Progenitor cell of endocrine pancreas (in vitro differentiated cells): ENCODE measurements at places on chromosomes 4 and X.

- DNase-seq, result no peak
Observed at GRCh38 chr4:118850488-118851173, 14.7 kb upstream of the SEC24D start.

- DNase-seq, result no peak
Observed at GRCh38 chrX:123859409-123859845, 426 bp upstream of the XIAP start.

DNA sequence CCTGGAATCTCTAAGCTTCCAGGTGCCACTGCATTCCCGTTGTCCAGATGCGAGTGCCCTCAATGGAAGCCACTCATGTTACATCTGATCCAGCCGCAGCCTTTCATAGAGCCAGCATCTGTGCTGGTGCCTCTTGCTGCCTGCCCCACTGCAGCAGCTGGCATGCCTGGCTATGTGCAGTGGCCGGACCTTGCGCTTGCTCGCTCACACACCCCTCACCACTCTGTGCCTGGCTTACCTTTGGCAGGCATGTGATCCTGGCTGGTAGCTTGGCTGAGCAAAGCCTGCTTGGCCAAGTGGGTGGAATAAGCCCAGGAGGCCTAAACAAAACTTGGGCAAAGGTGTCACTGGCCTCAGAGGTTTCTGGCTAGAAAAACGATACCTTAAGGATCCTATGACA is 59.5 kb upstream of the CDKN2AIP start:
- no peak for DNase-seq

- no peak for DNase-seq
Observed at GRCh38 chr4:4994312-4995097, 24.8 kb downstream of the CYTL1 start.

- no peak for DNase-seq
Observed at GRCh38 chr4:53732661-53733060, 141.4 kb upstream of the LNX1 start.

DNA sequence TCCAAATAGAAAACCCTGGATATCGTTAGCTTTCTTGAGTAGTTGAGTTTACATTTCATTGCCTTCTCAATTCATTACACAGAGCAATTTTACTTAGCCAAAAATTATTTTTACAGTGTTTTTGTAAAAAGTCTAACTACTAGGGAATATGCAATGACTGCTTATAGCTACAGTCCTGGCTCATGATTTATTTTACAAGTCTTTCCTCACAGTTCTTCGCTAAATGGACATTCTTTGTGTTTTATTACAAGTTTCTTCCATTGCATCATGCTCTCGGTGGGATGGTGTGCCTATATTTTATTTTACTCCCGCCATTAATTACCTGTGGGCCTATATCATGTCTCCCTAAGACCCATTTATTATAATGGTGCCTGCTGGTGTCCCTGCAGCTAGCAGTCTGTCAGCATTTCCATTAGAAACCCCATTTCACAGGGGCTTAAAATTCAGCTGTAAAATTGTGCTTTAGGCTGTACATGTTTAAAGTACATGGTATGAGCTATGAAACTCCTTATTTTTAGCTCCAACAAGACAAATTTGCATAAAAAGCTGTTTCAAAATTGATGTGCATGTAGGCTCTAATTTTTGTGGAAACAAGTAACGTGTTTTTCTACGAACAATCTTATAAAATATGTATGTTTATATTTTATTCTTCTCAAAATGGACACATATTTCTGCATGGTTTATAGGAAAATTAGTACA is 227.4 kb downstream of the SLC7A11 start:
- DNase-seq, result no peak

DNA sequence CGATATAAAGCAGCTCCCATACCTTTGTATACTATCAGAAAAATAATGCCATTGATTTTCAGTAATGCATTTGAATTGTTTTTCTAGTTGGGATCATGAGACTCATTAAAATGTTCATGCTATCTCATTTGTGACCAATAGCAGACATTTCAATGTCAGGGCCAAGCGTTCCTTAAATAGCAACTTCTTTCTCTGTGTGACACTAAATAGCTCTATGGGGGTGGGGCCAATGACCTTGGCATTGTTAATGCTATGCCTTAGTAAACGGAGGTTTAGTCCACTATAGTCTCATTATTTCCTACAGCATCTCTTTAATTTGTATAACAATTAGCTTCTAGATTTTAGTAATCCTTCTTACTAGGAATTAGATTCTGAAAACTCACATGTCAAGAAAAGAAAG is 48.6 kb upstream of the ARHGAP24 start:
- no peak for DNase-seq

DNA sequence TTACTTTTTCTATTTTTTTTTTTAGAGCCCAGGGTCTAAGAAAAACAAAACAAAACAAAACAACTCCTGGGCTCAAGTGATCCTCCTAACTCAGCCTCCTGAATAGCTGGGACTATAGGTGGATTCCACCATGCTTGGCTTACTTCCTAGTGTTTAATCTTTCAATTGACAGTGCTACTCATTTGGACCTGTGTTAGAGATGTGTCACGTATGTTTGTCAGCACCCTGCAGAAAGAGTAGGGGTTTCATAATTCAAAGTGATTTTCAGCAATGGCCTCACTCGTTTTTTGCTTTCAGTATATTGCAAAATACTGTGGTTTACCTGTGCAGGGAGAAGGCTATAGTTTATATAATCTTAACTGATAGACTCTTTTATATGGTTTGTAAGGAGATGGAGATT is 71.6 kb upstream of the TEX13D start:
- DNase-seq, result no peak

GRCh38 chr4:42523066-42523718 is 125.9 kb downstream of the SHISA3 start:
- DNase-seq, result no peak

- DNase-seq, result no peak
Observed at GRCh38 chr4:109672169-109672930, 30.9 kb downstream of the CASP6 start.

DNA sequence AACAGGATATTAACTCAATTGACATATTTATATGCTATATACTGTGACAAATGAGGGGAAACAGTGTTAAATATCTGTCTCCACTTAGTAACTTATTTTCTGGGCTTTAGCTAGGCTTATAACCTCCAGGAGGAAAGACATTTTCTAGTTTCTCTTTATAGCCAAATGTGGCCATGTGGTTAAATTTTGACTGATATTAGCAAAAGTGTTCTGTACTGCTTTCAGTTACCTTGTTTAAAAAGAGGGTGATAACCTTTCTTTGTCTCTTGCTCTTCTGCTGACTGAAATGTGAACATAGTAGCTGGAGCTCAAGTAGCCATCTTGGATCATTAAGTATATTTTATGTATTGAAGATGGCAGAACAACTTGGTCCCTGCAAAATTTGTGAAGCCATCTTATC is 253.7 kb downstream of the PDHA2 start:
- DNase-seq, result no peak

DNA sequence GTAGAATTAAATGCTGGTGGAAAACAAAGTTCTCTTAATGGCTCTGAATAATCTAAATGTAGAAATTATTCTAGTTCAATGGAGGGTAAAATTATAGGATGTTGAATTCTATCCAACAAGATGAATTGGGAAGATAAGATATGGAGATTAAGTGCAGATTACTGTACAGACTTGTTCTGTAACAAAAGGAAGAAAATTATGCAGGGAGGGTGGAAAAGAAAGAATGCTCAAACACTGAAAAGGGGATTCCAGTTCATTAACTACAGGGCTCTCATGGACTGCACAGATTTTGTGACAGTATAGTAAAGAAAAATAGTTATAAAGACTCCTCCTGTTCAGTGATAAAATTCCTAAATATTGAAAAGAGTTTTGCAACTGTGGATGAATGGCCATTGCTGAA is 1794.0 kb upstream of the PCDH7 start:
- DNase-seq, result no peak

- no peak for DNase-seq
Observed at GRCh38 chr4:4402966-4403365, 16.1 kb downstream of the NSG1 start.

- DNase-seq, result no peak
Observed at GRCh38 chr4:10095296-10095991, 21.2 kb downstream of the WDR1 start.

DNA sequence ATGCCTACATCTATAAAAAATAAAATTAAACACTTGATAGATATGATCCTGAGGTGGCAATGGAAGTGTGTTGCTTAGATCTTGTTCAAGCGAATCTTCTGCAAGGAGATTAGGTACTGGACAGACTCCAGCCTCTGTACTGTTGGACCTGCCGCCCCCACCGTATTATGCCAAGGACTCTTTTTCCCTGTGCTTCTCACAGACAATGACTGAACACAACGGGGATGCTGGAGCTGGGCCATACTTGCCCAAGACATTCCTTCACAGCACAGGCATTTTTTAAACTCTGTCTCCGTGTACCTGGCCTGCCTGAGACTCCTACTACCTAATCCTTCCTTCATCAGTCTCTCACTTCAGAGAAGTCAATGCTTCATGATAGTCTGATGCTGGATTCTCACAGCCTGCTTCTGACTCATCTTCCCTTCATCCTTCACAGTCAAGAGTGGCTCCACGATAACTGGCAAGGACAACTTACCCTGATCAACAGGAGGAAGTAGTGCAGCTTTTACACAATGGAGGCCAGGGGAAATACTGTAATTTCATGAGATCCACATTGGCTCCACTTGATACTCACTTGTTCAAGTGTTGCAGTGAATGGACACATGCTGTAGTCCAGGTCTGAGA is 754.6 kb upstream of the AGA start:
- no peak for DNase-seq

DNA sequence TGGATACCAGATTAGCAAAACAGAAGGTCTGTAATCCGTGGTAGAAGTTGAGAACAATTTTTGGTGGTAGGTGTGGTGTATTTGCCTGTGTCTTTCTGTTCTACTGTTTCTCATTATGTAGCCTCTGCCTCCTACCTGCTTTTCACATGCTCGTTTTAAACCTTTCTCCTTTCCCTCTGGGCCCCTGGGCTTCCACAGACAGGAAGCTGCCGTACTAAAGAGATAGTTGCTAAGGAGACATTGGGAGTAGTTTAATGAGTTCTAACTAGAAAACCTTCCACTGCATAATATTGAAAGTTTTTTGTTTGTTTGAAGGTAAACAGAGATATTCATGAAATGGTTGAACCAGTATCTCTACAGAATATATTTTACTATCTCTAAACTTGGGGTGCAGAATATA is 107.8 kb downstream of the STOX2 start:
- DNase-seq, result no peak

DNA sequence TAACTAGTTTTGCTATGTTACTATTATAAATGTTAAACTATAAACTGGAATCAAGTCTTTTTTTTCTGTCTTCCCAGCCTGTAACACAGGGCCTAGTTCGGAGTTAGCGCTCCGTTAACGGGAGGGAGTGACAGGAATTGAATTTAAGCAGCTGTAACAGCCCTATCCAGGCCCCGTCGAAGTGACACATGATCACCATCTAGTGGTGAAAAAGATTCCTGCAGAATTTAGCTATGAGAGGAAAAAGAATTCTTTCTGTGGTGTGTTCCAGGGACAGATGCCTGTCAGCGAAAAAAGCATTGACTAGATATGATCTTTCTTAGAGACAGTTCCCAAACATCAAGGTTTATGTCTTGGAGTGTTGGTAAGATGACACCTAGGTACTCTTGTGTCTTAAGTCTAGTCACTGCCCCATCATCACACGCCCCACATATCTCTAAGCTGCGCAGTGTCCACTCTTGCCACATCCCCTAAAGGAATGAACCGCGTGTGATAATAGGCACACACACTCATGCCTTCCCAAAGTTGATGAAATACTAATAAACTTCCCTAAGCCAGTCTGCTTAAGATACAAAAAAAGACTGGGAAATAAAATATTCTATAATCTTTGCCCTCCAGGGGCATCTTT is 2.1 kb downstream of the GAB3 start:
- DNase-seq, result no peak

DNA sequence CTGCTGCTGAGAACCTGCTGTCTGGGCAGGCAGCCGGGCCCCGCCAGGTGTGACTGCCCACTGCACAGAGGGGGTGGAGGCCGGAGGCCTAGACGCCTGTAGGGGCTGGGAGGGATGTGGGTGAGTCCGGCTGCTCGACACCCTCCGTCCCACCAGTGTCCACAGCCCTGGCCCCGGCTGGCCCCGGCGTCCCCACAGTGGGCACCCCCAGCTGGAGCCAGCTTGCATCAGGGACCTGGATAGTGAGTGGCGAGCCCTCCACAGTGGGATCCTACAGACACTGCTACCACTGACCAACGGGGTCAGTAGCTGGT is 34.7 kb upstream of the SPON2 start:
- DNase-seq, result no peak

GRCh38 chr4:42845586-42845985 is 46.9 kb upstream of the GRXCR1 start:
- DNase-seq, result no peak

DNA sequence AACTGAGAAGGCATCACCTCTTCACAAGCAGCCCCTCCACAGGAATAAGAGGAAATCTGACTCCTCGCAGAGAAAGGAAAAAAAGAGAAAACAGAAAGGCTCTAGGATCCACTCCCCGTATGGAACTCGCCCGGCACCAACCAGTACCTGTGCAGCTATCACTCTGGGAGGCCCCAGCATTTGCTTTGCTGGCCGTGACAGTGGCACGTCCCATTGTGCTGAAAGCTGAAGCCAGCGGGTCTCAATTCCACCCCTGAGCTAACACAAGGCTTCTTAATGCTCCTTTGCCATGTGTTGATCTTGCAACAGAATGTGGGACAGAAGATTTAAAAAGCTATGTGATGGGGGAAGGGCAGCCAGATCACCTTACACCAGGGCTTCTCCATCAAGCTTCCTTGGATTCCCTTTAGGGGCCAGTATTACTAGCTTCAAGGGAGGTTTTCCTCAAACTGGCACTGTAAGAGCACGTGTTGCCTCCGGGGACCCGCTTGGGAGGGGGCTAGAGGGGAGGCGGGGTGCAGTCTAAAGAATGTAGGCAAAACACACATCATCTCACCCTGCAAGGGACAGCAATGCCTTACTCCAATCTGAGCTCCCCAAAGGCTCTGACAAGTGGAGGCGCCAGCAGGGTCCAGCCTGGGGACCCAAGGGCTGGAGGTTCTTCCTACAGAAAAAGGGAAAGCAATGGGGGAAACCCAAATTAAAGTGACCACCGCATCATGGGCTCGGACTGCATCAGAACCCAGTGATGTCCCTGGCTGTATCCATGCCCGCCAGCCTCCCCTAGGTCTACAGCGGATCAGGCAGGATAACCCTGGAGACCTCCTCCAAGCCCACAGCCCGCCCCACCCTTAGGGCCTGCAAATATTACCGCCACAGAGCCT is 1.2 kb downstream of the USP46 start:
- DNase-seq, result no peak

DNA sequence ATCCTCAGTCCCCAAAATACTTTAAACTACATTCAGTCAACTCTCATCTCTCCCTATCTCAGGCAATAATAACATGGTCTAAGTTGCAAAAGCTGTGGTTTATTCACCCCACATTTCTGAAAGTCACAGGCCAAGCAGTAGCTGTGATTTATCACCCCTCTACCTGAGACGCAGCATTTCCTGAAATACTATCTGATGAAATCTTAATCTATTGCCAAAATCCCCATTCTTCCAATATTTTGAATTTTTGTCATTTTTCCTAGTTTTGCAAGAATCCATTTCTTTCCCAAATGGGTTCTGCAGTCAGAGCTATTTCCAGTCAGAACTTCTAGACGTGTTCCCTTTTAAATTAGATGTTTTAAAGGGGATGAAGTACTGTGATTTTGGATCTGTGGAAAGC is 148.3 kb downstream of the BANK1 start:
- no peak for DNase-seq

- DNase-seq, result no peak
Observed at GRCh38 chrX:78838709-78839108, 91.2 kb downstream of the LPAR4 start.
